ENCODE measurements at places on chromosomes 5 and 9.

GRCh38 chr9:100595391-100596199 is 17.7 kb downstream of the CAVIN4 start:
- peak; percentile 83 for DNase-seq

GRCh38 chr9:19787672-19788071 is 1.2 kb downstream of the SLC24A2 start:
- DNase-seq: no peak

DNA sequence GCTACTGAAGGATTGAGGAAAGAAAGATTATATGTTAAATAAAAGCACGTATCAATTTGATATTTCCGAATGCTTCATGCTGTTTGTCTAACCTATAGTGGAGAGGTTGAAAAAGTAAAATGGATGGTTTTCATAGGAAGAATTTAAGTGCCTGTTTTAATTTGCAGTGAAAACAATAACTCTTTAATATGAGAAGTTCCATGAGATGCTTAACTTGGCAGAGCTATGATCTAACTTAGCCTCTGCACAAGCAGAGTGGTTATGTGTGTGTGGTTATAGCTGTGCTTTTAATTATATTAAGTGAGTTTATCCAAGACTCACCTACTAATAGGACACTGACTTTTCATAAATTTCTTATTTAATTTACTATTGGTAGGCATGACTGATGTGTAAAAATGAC is 57.4 kb downstream of the AOPEP start:
- no peak for DNase-seq

DNA sequence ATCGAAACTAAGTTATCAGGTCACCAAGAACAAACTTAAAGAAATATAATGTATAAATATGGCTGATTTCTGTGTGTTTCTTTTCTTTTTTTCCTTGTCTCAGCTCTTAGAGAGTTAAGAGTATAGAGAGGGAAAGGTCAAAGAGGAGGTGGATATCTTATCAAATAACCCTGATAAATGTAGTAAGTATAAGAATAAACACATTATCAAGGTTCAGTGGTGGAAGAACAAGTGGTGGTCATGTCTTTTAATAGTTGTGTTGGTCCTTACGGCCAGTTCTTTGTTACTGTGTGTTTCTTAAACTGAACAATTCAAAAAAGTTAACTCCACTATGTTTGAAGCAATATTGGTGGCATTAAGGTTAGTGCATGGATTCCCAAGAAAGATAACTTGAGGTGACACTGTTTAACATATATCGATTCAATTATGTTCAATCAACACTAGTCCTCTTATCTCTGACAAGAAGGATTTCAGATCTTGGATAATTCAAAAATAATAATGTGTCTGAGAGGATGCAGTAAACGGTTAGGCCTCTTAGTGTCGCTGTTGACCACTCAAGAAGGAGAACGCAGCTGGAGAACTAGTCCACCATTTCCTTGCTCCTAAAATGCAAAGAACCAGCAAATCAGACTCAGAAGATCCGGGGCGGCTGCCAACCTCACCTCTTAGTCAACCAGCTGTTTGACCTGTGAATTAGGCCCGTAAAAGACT is at the start of gene PCDHGA3:
PCDHGA3 (plus strand) TSS at position 588 of the 711 bp plus-strand sequence. CDS start 205 bp downstream, outside the sequence.
- peak; percentile 72 for DNase-seq

DNA sequence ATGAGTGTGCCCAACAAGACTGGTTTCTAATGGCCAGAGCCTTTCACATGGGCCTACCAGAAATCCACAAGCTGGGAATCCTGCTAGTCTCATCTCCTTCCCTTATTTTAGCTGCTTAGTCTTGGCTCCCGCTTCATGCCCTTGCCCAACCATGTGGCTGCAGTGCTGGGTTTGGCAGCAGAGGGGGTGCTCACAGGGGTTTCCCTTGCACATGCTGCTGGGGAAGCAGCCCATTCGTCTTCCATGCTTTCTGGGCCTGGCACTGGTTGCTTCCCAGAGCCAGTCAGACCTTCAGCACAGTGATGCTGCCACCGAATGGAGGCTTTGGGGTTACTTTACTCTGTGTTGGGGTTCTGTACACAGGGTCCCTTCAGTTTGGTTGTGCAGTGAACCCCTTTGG is 26.3 kb downstream of the SLC46A2 start:
- no peak for DNase-seq

DNA sequence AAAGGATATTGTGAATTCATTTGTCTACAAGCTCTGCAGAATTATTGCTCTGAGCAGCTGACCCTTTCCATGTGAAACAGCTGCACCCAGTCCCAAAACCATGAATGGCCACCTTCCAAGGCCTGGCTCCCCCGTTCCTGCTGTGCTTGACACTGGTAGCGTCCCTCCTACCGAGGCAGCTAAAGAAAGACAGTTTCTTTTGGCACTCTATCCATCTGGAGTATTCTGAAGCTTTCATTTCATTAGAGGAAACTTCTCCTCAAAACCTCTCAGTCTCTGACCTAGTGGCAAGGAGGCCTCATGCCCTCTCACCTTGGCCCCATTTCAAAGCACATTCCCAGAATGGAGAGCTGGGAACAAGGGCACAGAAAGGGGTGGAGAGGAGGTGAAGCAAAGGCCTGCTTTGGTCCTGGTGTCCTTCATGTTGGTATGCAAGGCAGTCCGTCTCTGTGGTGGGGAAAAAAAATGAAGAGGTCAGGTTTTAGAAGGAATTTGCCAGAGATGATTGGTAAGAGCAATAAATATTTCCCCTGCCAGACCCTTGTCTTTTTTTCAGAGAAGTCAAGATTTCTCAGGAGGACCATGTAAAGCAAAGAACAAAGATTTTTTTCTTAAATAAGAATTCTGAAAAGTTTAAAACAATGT is 232.0 kb downstream of the RFK start:
- peak; percentile 13 for DNase-seq

- DNase-seq: no peak
Observed at GRCh38 chr5:175129121-175129520, 314.9 kb downstream of the DRD1 start.

- no peak for DNase-seq
Observed at GRCh38 chr5:54607006-54607405, 89.4 kb downstream of the SNX18 start.

DNA sequence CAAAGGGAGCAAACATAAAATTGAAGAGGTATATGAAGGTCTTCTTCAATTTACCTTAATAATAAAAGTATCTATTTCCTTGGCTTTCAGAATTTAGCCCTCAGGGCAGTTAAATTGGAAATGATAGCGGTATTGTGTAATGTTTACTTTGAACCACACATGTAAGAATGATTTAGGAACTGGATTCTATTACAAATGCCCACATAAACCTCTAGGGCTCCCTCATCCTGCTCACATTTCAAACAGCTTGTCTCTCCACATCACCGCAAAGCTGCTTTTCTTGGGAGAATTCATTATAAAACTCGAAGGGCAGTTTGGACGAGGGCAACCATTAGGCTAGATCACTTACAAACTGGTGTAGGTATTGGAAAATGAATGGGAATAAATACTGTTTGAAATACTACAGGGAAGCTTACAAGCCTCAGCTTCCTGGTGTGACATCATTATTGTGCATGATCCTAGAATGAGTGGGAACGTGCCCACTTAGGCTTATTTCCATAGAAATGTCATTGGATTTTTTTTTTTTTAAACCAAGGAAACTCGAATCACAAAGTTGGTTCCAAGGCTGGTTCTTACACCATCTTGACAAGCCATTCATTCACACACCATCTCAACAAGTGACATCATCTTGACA is 47.3 kb downstream of the MTRR start:
- DNase-seq: no peak

DNA sequence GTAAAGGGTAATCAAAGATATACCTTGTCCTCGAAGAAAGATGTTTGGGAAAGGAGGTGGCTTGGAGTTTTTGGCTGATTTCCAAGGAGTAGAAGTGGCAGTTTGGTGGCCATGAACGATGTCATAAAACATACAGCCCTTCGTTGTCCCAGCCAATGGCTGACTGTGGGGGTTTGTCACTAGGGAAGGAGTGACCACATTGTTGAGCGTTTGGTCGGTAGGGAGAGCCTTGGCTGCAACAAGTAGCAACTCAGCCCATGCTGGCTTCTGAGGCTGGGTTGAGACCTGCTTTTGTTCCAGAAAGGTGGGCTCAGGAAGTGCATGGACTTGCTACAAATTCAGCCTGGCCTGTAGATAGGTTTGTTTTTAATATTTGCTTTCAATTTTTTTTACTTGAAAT is 128.3 kb downstream of the BOD1 start:
- DNase-seq: no peak

DNA sequence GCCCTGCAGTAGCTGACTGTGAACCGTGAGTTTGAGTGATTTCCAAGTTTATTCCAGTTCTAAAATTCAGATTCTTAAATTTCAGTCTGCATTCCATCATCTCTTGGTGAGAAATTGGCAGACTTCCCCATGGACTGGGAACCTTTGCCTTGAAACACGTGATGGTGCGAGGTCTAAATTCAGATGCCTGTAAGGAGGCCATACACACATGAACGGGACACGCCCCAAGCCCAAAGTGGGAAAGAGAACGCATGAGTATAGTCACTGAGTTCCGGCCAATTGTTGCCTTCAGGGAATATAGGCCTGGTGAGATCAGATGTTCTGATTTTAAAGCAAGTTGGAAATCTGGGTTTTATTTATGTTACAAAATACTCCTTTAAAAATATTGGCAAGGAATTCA is 1084.4 kb upstream of the WWC1 start:
- DNase-seq: peak; percentile 36

All from fibroblast of the aortic adventitia (primary cell).